Left hindlimb (tissue), 1 donor: ENCODE measurements at places on chromosomes 3 and 15.

GRCh38 chr15:48072941-48073340 is 47.8 kb upstream of the SLC24A5 start:
- DNase-seq, result no peak

DNA sequence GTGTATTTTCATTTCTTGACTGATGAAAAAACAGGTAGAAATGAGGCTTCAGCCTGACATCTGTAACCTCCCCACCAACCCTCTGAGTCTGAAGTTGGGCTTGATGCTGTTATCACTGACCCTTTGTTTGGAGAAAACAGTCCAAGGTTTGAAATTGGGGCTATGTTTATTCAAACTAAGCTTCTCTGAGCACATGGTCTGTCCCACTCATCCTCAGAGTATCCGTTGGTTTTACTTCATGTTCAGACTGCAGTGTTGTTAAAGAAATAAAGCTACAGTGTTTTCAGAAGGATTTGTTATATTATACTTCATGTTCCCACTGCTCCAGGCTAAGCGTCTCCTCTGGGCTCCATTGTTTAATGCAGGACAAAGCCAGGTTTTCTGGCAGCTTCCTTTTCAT is 6.0 kb downstream of the MAPKBP1 start:
- no peak for DNase-seq

DNA sequence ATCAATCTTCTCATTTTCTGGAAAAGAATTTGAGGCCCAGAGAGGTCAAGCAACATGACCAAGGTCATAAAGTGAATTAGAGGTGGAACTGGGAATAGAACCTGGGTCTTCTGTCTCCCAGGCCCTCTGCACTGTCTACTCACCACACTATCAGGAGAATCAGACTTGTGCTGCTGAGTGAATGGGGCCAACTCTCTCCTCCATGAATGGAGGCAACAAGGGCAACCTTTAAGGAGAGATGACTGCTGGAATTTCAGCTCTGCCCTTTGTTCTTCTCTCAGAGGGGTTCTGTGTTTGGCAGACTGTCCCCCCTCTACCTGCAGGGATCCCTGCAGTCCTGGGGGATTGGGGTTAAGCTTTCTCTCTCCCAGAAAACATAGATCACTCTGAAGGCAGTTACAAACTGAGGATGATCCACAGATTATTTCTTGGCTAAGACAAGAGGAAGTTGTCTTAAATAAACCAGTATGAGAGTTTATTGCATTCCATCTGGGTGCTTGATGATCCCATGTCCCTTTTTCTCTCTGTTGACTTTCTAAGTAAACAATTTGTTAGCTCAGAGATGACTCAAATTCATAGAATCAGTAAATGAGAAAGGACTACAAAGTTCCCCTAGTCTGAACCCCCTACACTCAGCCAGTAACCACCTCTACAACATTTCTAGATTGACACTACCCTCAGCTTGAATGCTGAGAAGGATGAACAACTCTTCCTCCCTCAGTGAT is 99.0 kb upstream of the LIPC start:
- no peak for DNase-seq

DNA sequence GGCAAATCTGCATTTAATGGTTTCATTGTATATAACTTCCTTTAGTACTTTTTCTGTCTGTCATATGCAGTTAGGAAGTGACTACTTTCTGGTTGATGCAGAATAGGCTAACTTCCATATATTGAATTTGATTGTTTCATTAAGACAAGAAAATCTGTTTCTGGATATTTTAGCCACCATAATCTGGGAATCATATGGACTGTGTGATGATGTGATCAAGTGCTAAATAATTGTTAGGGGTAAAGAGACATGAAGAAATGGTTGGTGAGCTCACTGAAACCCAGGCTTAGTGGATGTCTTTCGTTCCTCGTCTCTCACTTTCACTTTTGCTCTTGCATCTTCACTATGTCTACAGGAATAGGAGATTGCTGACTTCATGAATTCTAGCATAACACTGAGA is 3.5 kb upstream of the MNS1 start:
- DNase-seq, result no peak

DNA sequence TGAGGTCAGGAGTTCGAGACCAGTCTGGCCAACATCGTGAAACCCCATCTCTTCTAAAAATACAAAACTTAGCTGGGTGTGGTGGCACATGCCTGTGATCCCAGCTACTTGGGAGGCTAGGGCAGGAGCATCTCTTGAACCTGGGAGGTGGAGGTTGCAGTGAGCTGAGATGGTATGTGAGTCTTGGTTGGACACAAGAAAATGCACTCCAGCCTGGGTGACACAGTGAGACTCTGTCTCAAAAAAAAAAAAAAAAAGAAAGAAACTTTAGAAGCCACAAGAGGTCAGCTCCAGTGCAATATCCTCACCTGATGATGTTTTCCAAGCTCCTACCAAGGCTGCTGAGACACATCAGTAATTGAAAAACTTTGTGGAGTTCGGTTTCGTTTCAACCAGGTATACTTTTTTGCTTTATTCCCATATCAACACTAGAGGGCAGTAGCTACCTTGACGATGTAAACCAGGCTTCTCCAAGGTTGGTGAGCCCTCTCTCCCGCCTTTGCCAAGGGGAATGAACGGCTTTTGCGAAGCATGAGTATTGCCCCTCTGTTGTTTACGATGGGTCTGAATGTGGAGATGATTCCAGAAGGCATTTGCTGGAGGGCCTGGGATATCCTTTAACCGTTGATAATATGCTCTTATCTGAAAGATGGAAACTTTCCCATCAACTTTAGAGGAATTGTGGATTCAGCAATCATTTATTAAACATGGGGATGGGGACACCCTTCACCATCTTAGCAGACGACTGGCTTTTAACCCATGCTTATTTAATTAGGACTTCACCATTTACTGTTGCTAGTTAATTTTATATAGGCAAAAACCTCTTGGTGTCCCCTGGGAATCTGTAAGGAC is 202.8 kb downstream of the SV2B start:
- DNase-seq, result no peak

DNA sequence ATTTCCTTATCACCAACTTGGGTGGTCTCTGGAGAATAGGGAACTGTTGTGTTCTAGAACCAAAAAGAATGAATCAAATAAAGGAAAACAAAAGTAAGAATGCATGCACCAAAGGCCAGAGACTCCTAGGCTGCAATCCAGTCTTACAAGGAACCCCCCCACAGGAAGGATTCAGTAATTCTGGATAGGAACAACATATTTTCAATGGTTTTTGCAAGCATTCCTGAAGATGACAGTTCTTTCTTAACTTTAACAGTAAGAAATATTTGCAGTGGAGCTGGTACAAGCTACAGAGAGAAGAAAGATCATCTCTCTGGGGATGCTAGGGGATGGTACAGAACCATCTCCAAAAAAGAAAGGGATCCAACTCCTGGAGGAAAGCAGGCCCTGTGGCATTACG is 116.2 kb upstream of the CHRM5 start:
- no peak for DNase-seq

DNA sequence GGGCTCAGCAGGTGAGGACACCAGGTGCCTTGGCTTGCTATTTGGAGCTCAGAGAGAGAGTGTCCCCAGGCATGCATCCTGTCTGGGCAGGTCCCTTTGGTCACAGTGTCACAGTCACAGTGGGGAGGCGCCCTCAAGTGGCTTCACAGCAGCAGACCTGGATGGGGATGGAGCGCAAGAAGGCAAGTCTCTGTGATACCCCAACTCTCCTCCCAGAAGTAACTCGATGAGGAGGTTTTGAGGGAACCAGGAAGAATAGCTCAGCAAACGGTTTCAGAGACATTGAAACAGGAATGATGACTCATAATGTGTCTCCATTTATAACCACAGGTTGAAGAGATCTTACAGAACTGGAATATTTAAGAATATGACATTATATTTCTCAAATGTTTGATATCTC is 66.5 kb upstream of the SH3GL3 start:
- no peak for DNase-seq

GRCh38 chr15:65869954-65870871 is 922 bp downstream of the RAB11A start:
- DNase-seq, result peak; percentile 50

GRCh38 chr15:74433592-74434262 is at the start of gene SEMA7A:
SEMA7A (minus strand) TSS chr15:74433958; CDS start chr15:74433918, 40 bp downstream.
- DNase-seq, result peak; percentile 93

- DNase-seq, result no peak
Observed at GRCh38 chr15:78956937-78957336, 12.1 kb upstream of the CTSH start.

DNA sequence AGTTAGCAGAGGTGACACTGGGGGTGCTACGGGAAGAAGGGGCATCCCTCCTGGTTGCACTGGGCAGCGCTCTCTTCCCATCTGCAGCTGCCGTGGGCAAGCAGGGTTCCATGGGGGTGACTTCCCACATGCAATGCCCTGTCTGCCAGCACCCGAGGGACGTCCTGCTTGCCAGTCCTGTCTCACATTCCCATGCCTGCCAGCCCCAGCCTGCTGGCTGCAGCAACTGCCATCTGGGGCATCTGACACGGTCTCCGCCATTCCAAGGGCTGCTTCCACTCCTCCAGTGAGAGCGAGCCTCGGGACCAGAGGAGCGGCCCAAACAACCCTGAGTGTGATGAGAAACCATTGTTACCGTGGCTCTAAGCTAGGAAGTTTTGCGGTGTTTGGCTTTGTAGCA is 45.4 kb upstream of the RPL32 start:
- no peak for DNase-seq

DNA sequence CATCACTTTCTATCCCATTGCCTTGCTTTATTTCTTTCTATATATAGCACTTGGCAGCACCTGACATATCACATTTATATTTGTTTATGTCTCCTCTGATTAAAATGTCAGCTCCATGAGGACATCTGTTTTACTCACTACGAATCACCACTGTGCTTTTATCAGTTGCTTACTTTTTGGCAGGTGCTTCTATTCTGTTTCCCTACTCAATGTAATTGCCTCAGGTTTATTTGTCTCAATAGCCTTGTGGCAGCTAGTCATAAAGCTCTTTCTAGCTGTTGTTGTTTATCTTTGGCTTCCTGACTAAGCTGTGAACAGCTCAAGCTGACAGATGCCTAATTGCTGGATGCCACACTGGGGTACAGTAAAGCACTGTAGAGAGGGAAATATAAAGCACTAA is 85.5 kb downstream of the VPS13C start:
- no peak for DNase-seq

DNA sequence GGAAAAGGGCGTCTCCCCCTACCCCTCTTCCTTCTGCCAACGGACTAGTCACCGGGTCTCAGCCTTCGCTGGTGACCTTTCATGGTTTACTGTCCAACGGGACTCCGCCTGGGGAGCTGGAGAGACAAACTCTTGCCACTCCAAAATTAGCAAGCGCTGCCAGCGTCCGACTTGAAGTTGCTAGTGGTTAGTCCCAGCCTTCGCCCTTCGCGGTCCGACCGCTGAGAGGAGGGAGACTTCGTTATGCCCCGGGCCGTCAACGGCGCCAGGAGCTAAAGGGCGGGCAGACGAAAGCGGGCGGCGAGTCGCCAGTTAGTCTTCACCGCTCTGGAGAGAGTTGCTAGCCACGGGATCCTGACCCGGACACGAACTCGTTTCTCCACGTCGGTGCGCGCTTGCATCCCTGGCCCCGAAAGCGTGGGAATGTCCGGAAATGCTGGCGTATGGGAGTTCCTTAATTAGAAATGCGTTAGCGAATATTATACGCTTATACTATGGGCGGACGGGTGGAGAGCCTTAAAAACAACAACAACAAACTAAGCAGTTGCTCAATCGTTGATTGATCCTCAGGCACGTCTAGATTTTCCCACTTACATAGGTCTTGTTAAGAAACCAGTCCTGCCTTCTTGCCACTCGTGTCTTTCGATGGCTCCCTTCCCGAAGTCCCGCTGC is 716 bp downstream of the SMC4 start:
- DNase-seq, result peak; percentile 59
